Pancreas (tissue), 10 donors: ENCODE measurements at places on chromosomes 4 and X. TPM values are rescaled to one million over a fixed set of nuclear protein-coding genes. Genes with fewer than 3 reads are reported as not detected.

Gene ETDA
- total RNA-seq: not detected

Gene SORCS2
- total RNA-seq: 1.7 TPM

DNA sequence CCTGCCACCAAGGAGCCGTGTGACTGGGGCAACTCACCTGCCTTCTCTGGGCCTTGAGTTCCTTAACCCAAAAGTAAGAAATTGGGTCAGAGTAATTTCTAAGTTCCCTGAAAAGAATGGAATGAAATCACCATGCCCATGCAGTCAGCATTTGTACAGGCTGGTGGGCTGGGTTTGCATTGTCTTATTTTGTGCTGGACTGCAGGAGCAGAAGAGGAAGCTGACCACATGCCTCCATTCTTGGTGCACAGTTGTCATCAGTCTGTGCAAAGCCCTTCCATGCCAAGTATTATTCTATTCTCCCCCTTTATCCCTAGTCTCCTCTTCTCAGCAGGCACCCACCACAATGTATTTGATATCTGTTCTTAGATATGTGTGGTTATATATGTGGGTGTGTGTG, 56.3 kb downstream of the FHDC1 start:
- DNase-seq: no peak

- no peak for DNase-seq
These were observed 6.6 kb upstream of the AVPR2 start for GRCh38 chrX:153897899-153898298.

Gene CRMP1
- 3.4 TPM for total RNA-seq

DNA sequence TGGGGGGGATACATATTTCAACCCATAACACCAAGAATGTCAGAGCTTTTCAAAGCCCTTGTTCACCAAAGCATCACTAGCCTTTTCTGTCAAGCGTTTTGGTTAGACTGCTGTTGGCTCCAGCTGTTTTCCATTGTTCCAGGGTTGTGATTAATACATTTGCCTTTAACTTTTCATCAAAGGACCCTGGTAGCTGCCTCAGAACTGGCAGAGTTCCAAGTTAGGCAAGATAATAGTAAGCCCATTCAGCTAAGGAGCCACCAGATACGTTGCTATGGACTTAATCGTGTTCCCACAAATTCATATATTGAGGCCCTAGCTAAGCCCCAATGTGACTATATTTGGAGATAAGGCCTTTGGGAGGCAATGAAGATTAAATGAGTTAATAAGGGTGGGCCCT, 37.1 kb downstream of the ENOPH1 start:
- DNase-seq: no peak

DNA sequence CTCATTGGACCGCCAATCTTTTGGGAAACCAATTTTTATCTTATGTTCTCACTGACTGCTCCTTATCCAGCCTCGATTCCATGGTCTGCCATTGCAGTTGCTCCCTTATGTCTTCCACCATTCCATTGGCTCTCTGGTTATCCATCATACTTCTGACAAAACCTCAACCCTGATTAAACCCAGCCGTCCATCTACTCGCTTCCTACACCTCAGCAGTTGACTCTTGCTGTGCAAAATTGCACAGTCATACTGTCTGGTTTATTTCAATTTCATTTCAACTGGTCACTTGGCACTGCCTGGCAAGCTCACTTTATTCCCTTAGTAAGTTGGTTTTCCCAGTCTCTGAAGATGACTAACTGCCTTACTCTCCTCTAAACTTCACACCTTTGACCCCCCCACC, 26.2 kb downstream of the ARL9 start:
- DNase-seq: no peak

DNA sequence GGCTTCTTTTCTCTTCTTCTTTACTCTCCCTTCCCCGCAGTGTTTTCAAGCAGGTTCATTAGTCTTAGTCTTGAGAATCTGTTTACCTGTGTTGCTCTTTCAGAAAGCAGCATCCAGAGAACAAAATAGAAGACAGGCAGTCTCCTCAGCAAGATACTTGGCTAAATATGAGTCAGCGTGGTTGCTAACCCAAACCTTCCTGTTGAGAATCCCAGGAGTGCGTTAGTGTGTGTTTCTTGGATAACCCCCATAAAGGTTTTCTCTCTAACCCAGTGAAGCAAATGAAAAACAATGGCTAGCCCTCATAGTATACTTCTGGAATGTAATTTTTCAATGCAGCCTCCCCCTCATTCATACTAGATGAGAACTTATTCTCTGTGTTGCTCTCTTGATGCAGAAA, 41.1 kb downstream of the BMPR1B start:
- DNase-seq: no peak

GRCh38 chr4:164304101-164304639, 449.8 kb upstream of the SMIM31 start:
- no peak for DNase-seq

GRCh38 chr4:106793933-106794332, 242.2 kb downstream of the DKK2 start:
- DNase-seq: no peak

Gene AMOT
- 5.3 TPM for total RNA-seq

Gene LPAR4
- not detected for total RNA-seq

DNA sequence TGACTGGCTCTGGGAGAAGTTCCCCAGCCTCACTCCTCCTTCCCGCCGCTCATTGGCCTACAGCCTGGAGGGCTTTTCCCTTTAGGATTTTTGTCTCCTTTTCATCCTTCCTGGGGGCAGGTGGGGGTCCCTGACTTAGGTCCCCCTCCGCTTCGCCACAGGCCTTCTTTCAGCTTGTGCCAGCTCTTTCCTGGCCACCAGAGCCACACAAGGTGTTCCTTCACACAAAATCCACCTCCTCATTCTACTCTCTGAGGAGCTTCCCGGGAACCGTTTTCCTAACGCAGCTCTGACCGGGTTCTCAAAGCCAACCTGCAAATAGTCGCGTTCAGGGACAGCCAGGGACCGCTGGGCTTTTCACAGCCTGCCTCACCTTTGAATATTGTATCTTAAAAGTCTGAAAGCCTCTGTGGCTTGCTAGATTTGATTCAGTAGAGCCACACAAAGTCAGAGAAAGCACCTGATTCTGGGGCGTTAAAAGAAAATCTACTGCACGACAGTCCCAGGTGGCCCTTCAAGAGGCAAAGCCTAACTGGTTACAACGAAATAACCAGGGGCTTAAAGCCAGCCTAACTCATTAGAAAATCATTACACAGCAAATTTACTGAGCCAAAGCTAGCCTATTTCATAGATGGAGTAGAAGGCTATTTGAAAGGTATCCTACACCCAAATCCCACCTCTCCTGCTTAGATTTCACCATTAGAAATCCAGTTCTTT, 731 bp upstream of the GPC3 start:
- no peak for DNase-seq

DNA sequence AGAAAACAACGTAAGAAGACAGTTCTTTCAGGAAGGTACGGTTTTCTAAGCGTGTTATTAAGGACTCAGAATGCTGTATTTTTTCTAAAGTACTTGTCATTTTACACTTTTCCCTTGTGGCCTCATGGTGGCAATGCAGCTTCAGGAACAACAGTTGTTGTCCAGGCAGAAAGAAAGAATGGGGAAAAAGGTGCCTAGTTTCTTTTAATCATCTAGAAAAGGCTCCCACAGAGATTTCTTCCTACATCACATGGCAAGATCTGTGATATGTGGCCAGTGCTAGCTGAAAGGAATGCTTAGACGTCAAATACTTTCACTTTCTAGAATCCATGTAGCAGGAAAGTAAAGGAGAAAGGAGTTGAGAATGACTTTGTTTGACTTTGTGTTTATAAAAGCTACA, 49.0 kb upstream of the TRAM1L1 start:
- no peak for DNase-seq

Gene HSD17B13
- 2.7 TPM for total RNA-seq

Gene MAGEA2
- not detected for total RNA-seq

DNA sequence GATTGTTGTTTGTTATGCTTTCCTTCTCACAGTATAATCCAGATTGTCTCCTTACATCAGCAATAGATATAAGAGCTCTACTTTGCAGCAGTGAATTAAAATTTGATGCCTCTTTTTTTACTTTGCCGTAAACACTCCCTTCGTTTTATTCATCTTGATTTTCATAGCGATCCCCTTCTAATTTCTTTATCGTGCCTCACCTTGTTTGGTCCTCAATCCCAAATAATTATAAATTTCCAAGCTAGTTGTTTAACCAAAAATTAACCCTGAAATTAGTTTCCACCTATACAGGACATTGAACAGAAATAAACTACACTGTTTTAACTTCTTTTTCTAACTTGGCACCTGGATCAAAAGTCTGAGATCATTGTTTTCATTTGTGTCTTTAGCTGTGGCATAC, 35.1 kb upstream of the GRID2 start:
- DNase-seq: no peak

- no peak for DNase-seq
These were observed 44.4 kb upstream of the TAPT1 start for GRCh38 chr4:16270454-16271328.

DNA sequence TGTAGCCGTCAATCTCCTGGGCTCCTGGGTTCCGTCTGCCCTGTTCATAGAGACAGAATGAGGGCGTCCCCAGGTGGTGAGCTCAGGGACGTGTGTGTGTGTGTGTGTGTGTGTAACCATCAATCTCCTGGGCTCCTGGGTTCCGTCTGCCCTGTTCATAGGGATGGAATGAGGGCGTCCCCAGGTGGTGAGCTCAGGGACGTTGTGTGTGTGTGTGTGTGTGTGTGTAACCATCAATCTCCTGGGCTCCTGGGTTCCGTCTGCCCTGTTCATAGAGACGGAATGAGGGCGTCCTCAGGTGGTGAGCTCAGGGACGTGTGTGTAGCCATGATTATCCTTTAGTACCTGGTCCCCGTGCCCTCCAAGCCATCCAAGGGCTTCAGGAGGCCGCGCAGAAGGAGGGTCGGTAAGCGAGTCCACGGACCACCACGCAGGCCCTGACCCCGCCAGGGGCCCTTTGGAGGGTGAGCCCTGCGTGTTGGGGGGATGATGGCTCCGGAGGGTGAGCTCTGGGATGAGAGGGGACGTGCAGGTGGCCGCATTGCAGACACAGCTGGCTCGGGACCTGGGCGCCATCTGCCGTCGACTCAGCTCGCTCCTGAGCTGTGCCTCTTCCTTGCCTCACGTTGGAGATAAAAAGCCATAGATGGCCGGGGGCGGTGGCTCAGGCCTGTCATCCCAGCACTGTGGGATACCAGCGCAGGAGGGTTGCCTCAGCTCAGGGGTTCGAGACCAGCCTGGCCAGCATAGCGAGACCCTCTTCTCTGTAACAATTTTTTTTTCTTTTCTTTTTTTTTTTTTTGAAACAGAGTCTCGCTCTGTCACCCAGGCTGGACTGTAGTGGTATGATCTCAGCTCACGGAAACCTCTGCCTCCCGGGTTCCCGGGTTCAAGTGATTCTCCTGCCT, 5.4 kb upstream of the GTPBP6 start:
- peak; percentile 90 for DNase-seq

- DNase-seq: peak; percentile 35
These were observed 11.8 kb upstream of the KIAA0232 start for GRCh38 chr4:6770581-6771228.

- DNase-seq: no peak
These were observed 32.8 kb downstream of the CLDN2 start for GRCh38 chrX:106952988-106953387.

- no peak for DNase-seq
These were observed 85.0 kb downstream of the CLNK start for GRCh38 chr4:10599574-10599973.

DNA sequence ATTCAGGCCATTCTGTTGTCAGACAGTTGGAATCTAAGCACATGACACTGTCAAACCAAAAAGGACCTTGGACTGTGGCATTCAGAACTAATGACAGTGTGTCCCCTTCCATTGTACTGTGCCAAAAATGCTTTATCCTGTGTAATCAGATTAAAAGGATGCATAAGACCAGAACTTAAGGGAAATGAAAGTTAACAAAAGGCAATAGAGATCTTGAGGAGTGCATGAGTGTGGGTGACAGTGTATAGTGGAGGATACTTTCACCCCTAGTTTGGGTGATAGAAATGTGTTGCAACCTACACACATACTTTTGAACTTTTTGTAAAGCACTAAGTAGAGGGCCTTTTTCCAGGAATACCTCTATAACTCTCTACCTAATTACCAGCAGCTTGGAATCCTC, 4.5 kb downstream of the CYSLTR1 start:
- DNase-seq: no peak

Gene MAP9
- 10.0 TPM for total RNA-seq

Gene NDST4
- not detected for total RNA-seq

DNA sequence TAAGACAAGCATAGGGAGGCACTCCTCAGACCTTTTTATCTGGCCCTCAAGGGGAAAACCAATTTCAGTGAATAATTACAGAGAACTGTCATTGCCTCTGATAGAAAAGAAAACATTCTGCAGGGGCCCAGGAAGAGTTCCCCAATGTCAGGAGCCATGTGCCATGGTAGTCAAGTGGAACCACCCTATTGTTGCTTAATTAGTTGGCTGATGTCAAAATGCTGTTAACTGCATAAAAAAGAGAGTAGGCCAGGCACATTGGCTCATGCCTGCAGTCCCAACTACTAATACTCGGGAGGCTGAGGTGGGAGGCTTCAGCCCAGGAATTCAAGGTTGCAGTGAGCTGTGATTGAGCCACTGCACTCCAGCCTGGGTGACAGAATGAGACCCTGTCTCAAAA, 28.6 kb upstream of the OGT start:
- no peak for DNase-seq

GRCh38 chrX:23380581-23380980, 45.9 kb downstream of the PTCHD1 start:
- no peak for DNase-seq

- no peak for DNase-seq
These were observed 79.1 kb downstream of the NPFFR2 start for GRCh38 chr4:72110886-72111285.

- no peak for DNase-seq
These were observed 345.4 kb upstream of the GATB start for GRCh38 chr4:152106113-152106763.

GRCh38 chrX:102154218-102154860, 1.4 kb downstream of the BEX5 start:
- DNase-seq: peak; percentile 19

GRCh38 chr4:152165846-152166245, 370.0 kb downstream of the FBXW7 start:
- DNase-seq: no peak
